Aortic smooth muscle cell (primary cell): ENCODE measurements at places on chromosomes 7 and 10. TPM values are rescaled to one million over a fixed set of nuclear protein-coding genes. Genes with fewer than 3 reads are reported as not detected.

RPEL1 gene
- total RNA-seq = 0.12 TPM in 1 of 2 replicates, not detected in the other

SH2D4B gene
- total RNA-seq = not detected in 2 replicates

GTF2IRD2 gene
- 4.8 and 6.4 TPM in 2 replicates for total RNA-seq

HDAC9 gene
- 21.5 and 83.2 TPM in 2 replicates for total RNA-seq

IRF5 gene
- under 0.01 TPM in 1 of 2 replicates, not detected in the other for total RNA-seq

PRSS37 gene
- total RNA-seq = not detected in 2 replicates

MBL2 gene
- total RNA-seq = not detected in 2 replicates

PBLD gene
- 8.1 and 9.9 TPM in 2 replicates for total RNA-seq

TFPI2 gene
- total RNA-seq = 136 and 338 TPM in 2 replicates

GSTO2 gene
- total RNA-seq = 3.4 and 3.6 TPM in 2 replicates

GPR37 gene
- 2.4 and 4.8 TPM in 2 replicates for total RNA-seq

SVOPL gene
- not detected in 2 replicates for total RNA-seq

TRIM73 gene
- 0.13 and 0.31 TPM in 2 replicates for total RNA-seq

PIK3CG gene
- 0.12 and 0.26 TPM in 2 replicates for total RNA-seq

SAMD9L gene
- 20.5 and 23.3 TPM in 2 replicates for total RNA-seq
